ENCODE measurements at places on chromosomes 5 and 9.

- no peak for DNase-seq
These were observed 510.0 kb downstream of the ACTL7B start for GRCh38 chr9:108345826-108346225.

DNA sequence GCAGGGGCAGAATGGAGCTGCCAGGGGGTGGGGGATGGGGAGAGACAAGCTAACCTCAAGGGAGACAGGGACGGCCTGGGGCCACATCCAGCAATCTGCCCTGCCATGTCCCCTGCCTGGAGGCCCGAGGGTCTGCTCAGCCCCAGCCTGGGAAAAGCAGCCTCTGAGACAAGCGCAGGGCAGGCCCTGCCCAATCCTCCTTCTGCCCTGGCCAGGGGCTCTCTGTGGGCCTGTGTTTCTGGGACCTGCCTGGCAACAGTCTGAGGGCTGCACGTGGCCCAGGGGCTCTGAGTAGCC, 13.9 kb upstream of the QSOX2 start:
- DNase-seq, result no peak

- DNase-seq, result no peak
These were observed 125.9 kb upstream of the OSMR start for GRCh38 chr5:38719916-38720315.

DNA sequence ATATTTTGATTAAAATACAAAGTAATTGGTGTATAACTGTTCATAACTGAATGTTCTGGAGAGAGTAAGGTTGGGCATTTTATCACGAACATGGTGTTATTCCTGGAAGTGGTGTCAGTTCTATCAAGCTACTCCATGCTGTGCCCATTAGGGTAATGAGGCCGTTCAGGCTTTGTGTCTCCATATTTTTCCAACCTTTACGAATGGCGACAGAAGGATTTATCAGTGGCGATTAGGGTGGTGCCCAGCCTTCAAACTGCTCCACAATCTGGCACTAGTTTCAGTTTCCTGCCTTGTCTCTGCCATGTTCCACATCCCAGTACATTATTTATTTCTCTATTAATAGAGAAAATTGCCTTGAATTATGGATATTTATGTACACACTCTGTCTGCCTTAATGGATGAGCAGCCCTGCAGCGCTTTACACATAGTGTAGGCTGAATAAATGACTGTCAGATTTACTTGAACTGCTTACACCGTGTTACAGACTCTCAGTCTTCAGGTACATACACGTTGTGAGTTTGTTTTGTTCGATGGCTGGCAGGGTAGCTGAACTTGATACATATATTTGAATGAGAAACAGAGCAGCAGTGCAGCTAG, 23.9 kb upstream of the TMC1 start:
- no peak for DNase-seq

GRCh38 chr5:68140763-68141162, 74.8 kb upstream of the PIK3R1 start:
- DNase-seq, result no peak

GRCh38 chr9:5435912-5436311, 1.8 kb downstream of the PLGRKT start:
- DNase-seq, result no peak
